ENCODE measurements at places on chromosomes 4 and X.

GRCh38 chrX:24204958-24205357 is 55.4 kb downstream of the ZFX start:
- no peak for DNase-seq

- DNase-seq: no peak
These were observed at the start of gene SHROOM2 for GRCh38 chrX:9785944-9786797. TSS of gene SHROOM2 (plus strand) at chrX:9786429. CDS start at chrX:9786546, 117 bp downstream.

DNA sequence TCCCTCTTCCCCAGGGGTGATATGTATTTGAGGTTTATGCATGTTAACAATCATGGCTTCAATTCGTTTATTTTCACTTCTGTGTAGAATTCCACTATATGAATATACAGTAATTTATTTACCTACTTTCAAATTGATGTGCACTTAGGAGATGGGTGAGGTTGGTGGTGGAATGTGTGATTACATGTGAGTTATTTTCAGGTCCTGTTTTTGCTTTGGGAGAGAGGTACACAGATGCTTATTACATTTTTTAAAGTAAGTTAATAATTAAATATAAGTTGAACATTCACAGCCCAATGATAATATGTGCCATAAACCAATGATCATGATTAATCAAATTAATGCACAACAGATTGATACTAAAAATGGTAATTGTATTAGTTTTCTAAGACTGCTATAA is 79.5 kb downstream of the SPRY1 start:
- DNase-seq: no peak

GRCh38 chr4:140448162-140448561 is 20.7 kb upstream of the CLGN start:
- no peak for DNase-seq

DNA sequence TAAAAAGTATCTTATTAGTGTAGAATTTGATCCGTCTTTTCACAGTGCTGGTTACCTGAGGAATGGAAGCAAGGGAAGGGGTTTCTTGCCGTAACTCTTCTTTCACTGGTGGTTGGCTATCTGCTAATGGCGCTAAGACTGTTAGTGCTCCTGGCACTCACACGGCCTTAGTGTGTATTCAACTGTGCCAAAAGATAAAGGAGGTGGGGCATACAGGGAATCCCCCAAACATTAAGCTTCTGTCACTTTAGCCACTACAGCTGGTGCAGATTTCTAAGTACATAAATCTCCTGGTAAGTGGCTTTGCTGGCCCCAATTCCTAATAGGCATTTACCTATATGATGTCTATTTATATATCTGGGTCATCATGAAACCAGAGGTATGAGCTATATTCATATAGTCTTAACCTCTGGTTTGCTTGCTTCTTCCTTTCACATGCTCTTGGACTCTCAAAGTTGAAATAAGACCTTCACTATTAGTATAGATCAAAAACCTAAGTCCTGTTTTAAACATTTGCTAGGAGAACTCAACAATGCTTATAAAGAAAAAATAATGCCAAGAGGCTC is 95.1 kb downstream of the TSPAN7 start:
- no peak for DNase-seq

GRCh38 chr4:89773805-89774204 is 63.2 kb downstream of the SNCA start:
- DNase-seq: no peak

DNA sequence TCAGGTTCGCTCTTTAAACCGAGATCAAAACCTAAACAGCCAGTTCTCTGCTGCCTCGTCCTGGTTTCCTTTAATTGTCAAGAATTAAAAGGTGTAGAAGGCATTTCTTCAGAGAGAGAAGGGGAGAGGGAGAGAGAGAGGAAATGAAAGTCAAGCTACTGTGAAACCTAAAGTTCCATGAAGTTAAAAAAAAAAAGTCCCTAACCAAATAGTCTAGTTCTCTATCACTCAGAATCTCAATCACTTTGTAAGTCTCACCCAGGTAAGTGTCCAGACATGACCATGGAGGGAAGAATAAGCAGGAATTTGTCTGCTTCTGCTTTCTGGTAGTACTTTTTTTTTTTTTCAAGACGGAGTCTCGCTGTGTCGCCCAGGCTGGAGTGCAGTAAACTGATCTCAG is 18.8 kb upstream of the SMIM14 start:
- DNase-seq: no peak

- DNase-seq: no peak
These were observed 735.8 kb downstream of the RPA4 start for GRCh38 chrX:97619499-97619898.

GRCh38 chr4:25346913-25347312 is 30.1 kb upstream of the ANAPC4 start:
- DNase-seq: no peak

- DNase-seq: no peak
These were observed 94.6 kb downstream of the PPP2R2C start for GRCh38 chr4:6377626-6378492.

GRCh38 chr4:140924761-140925392 is 168.7 kb upstream of the TBC1D9 start:
- no peak for DNase-seq

DNA sequence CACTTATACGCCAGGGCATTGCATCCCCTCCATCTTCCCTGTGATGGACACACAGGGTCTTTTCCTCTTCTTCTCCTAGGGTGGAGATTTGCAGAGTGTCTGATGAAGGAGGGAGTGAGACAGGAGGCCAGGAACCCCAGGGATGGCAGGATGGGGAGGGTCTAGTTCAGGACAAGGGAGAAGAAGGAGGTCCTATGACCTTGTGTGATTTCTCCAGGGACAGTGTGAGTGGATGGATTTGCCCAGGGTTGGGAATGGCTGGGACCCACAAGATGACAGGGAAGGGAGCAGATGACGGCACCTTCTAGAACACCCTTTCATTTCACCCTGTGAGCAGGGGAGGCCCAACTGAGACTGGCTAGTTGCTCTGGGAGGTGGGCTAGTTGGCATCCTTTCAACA is 34.2 kb downstream of the CYTL1 start:
- DNase-seq: no peak

DNA sequence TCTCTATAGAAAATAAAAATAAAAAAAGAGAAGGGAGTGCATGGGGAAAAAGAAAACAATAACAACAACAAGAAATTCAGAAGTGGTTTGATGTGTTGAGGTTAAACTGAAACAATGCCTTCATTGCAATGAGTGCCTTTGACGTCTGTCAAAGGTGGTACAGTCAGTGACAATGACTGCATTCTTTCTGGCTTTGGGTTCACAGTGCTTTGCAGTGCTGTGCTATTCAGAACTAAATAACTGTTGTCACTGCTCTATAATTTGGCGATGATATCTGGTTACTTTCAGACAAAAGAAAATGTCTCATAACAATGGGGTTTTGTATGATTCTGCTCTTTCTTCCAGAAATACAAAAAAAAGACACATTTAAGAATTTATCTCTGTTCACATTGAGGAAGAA is 488.6 kb upstream of the MAGEB2 start:
- no peak for DNase-seq

DNA sequence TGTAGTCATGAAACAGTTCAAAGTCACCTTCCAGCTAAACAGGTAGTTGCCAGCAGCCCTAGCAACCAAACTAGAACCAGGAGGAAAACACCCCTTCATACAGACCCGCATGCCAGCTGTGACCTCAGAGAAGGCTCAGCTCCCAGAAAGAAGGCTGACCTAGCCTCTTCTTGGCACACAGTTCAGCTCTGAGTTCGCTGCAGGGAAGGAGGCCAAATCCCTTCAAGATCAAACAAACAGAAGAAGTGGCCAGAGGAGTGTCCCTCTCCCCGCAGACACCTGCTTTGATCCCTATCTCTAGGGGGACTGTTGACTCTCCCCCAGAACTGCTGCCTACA is 56.0 kb downstream of the HADH start:
- peak; percentile 45 for DNase-seq

- no peak for DNase-seq
These were observed 14.2 kb downstream of the TAB3 start for GRCh38 chrX:30874851-30875250.

GRCh38 chr4:168496834-168497233 is at the start of gene PALLD:
TSS of gene PALLD (plus strand) at chr4:168497052.
- DNase-seq: peak; percentile 65

DNA sequence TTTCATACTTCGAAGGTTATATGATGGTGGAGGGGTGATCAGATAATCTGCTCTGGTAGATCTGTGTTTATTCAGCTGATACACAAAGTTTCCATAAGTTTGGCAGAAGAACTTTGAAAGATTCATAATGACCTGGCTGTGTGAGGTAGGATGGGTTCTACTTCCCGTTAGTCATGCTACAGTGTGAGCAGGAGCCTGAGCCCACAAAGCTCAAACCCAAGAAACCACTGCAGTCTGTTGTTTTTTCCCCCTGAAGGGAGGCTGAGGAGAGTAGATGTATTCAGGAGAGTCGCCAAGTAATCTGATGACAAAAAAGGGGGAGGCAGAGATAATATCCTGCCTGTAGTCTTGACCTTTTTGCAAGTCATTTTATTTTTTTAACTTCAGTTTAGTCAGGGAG is 52.8 kb upstream of the PPP3CA start:
- no peak for DNase-seq

GRCh38 chrX:40003428-40004245 is 94.1 kb downstream of the BCOR start:
- DNase-seq: no peak

DNA sequence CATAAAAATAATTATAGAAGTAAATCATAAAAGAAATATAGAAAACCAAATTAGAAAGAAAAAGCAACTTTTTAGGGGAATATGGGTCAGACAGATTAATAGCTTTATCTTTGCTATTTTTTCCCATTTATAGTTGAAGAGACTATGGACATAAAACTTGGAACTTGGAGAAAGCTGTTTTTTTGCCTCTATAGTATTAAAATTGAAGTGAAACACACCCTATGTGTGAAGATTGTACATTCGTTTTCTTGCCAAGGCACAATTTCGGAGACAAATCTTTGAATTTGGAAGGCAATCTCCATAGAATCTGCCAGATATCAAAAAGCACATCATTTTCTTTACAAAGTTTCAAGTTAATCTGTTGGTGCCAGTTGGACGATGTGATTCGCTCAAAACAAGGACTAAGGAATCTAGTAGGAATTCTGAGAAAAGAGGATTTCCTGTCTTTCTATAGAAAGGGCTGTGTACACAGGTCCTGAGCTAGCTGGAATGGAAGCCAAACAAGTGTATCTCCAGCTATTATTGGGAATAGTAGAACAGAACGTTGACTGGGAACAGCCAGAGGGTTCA is 156.3 kb downstream of the SLC7A11 start:
- no peak for DNase-seq

Measured in AG20443 (cell line).